ENCODE measurements at places on chromosomes 4 and X.

DNA sequence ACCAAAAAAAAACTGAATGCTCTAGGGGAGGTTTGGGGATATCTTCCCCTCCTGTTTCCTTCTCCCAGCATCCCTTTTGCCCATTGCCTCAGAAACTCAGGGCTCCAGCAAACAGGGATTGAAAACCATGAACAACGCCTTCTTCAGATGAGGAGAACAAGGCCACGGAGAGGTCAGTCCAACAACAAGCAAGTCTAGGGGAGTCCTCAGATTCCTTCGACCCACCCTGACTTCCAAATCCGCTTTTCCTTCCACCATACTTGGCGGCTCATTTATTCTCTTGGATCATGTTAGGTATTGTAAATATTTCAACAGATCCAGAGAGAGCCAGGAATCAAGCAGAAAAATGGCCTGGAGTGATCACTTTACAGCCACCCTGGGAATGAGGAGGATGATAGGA, 21.9 kb downstream of the REELD1 start:
- no peak for DNase-seq

GRCh38 chr4:83489711-83490326, 4.9 kb upstream of the ABRAXAS1 start:
- DNase-seq = no peak

DNA sequence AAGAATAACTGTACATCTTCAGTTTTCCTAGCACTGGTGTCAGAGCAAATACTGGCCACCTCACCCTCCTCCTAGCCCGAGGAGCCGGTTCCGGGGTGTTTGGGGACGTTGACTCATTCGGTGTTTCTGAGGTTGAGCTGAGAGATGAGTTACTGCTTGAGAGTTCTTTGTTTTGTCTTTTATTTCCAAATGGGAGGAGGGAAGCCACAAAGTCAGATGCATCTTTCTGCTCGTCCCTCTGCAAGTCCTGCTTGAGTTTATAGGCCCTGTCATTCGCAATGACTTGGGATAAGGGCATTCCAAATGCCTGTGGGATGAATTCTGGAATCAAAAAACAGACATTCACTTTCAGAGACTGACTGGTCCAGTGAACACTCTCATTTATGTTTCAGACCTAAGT, 77.5 kb downstream of the HCCS start:
- peak; percentile 3 for DNase-seq

DNA sequence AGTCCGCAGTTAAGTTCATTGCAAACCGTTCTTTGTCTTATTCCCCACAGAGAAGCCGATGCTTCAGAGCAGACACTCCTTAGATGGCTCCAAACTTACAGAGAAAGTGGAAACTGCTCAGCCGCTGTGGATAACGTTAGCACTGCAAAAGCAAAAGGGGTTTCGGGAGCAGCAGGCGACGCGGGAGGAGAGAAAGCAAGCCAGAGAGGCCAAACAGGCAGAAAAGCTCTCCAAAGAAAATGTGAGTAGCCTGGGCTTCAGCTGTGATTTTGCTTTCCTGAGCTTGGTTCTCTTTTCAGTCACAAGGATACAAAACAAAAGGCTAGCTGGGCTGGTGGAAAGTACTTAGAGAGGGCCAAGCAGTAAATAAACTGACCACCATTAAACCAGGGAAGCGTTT, 64.0 kb downstream of the AASDH start:
- DNase-seq = no peak

DNA sequence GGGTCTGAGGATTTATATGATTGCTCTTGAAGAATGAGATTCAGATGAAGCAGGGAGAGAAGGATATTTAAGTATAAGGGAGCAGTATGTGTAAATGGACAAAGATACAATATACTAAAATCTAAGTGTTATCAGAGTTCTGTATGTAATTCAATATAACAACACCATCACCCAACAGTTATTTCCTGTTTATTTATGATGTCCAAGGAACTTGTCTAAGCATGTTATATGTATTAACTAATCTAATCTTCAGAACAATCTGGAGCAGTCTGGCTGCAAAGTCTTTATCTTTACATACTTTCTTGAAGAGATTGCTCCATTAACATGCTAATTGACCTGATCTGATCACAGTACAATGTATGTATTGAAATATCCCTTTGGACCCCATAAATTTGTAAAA, 203.8 kb upstream of the WDFY3 start:
- DNase-seq = no peak

DNA sequence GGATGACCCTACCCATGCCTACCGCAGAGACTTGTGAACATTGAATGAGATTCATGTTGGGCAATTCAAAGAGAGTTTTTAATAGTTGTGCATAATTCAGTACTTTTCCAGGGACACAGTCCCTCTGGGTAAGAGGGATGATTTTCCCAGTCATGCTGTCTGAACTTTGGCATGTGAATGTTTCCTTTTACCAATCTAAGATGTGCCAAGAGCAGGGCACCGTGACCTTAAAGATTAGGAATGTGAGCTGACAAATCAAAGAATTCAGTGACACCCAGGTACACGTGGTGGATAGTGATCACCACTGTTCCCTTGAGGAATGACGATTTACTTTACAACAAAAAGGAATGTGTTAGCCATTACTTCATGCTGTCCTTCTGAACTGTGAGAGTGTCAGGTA, 515.6 kb downstream of the PPARGC1A start:
- DNase-seq = no peak

DNA sequence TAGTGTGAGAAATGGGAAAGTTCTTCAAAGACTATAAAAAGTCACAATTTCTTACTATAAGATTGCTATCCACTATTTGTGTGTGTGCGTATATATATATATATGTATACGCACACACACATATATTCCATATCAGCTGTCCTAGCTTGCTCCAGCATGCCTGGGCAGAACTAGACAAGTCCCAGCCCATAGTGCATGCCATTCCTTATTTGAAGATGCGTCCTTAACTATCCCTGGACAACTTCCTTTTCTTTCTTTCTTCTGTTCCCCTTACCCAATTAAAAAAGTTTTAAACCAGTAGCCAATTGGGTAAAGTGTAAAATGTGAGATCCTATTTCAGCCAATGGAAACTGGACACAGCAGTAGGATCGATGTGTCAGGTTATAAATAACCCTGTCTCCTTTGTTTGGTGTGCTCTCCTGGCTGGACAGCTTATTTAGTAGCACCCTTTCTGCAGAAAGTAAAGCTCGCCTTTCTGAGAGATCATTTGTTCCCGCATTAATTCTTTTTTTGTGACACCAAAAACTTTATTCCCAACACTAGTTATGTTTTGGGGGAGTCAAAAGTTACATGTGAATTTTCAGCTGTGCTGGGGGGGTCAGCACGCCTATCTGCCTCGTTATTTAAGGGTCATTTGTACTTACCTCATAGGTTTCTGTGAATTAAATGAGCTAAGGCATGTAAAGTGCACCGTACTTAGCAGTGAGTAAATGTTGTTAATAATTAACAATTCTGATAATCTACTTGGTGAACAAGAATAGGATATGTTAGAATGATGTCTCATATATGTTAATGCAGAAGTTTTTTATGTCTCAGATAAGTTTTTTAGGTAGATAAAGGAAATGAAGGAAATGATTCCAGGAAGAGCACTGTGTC, 40.9 kb downstream of the KDM6A start:
- DNase-seq = no peak

DNA sequence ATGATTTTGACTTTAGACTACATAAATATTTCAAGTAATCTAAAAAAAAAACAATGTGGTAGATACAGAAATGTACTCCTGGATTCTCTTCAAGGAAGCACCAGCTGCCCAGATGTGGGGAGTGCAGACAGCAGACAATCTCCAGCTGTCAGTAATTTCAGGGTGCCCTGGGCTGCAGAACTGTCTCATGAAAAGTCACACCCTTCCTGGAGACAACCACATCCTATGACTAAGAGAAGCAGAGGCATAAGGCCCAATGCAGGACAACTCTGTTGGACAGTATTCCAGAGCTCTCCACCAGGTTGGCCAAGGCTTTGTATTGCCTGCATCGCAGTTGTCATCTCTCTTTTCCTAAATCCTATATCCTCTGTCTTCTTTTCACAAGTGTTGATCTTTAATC, 34.4 kb upstream of the BLTP1 start:
- DNase-seq = peak; percentile 2

- DNase-seq = no peak
These were observed 227.2 kb downstream of the USP46 start for GRCh38 chr4:52431869-52432268.

DNA sequence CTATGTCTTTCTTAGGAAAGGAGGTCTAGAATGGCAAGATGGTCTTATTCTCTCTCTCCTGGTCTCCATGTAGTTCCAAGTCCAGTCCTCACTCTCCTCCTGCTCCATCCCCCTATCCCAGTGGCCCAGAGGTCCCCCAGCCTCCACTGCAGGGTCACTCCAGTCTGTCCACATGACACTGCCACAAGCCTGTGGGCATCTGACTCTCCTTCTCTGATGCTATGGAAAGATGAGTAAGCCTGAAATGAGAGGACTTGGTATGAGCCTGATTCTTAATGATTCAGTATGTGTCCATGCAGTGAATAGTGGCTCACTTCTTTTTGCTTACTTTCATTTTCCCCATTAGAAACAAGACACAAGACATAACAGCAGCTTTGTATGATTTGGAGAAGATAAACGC, 516.8 kb upstream of the ADGRL3 start:
- no peak for DNase-seq

DNA sequence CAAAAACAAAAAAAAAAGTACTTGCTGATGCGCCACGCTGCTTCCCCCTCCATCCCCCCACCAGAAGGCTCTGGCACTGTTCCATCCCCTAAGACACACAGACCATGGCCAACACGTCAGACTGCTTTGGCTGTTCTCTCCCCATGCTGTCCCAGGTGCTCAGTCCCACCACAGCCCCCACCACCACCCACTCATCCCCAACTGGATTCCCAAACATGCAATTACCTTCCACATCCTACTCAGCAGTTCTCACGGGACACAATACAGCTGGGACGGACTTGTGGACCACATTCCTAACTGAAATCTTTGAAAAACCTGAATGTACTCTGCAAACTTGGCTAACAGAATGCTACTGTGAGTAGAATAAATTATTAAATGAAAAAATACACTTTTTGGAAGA, 8.6 kb downstream of the FAT1 start:
- no peak for DNase-seq

- no peak for DNase-seq
These were observed 38.6 kb downstream of the TRIM2 start for GRCh38 chr4:153242839-153243324.

GRCh38 chrX:14039344-14039743, 9.7 kb upstream of the GEMIN8 start:
- DNase-seq = peak; percentile 78

DNA sequence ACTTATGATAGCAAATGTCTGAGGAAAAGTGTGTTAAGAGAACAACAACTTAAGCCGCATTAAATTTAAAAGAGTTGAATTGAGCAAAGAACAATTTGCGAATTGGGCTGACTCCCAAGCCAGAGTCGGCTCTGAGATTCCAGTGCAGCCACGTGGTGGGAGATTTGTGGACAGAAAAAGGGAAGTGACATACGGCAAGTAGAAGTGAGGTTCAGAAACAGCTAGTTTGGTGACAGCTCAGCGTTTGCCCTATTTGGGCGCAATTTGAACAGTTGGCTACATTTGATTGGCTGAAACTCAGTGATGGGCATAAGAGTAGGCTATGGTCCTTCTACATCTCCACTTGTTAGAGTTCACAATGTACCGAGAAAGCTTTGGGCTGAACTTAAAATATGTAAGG, 124.0 kb downstream of the PRKX start:
- DNase-seq = no peak

- no peak for DNase-seq
These were observed 12.2 kb downstream of the EPHA5 start for GRCh38 chr4:65658117-65658516.

- no peak for DNase-seq
These were observed 855 bp downstream of the GPRASP2 start for GRCh38 chrX:102712981-102713625.

DNA sequence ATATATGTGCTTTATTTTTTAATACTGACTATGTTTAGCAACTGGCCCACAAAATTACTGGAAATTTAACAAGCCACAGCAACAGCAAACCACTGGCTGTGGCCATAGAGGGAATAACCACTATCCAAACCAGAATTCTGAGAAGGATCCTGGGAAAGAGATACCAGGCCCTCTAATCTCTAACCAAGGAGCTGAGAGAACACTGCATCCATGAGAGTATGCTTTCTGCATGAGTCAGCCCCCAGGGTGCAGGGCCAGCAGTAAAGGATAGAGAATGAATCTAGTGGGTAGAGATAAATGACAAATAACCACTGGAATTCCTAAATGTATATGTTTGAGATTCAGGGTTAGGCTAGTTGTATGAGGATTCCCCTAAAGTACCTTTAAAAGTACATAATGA, 221.8 kb downstream of the KIT start:
- no peak for DNase-seq

- DNase-seq = no peak
These were observed 133.0 kb upstream of the TMLHE start for GRCh38 chrX:155745792-155746191.

GRCh38 chr4:121784975-121785374, 16.1 kb upstream of the EXOSC9 start:
- DNase-seq = no peak

GRCh38 chrX:19775830-19776485, 111.4 kb downstream of the SH3KBP1 start:
- no peak for DNase-seq

- DNase-seq = peak; percentile 3
These were observed 179.6 kb upstream of the NOCT start for GRCh38 chr4:138835832-138836533.

DNA sequence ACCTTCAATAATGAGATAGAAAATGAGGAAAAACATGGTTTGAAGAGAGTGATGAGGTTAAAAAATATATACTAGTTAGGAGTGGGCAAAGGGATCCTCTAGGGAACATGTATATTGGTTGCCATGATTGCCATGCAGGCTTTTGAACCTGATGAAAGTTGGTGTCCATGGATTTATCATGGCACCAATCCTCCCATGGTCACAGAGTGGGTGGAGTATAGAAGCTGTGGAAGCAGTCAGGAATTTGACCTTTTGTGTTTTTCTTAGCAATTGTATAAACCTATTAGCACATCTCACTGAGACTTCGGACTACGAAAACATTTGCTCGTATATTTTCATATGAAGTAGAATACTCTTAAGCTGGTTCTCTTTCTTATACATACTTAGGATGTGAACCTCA, 30.9 kb upstream of the SYTL5 start:
- no peak for DNase-seq

- no peak for DNase-seq
These were observed 314.9 kb downstream of the ADGRL3 start for GRCh38 chr4:61514991-61515390.

DNA sequence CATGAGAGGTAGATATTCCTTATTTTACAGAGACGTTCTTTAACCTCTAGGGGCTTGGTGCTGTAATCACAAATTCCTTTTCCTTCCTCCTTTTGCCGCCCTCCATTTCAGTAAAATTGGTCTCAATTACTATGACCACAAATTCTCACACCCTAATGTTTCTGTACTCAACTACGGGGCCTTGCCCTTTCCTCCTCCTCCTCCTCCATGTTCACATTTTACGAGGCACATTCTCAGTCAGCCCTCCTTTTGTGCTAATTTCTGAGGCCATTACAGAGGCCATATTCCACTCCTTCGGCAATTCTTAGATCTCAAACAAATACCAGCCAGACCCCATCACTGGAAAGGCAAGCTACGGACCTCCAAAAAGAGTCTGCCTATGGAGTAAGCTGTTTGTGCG, 92.1 kb downstream of the SH3KBP1 start:
- DNase-seq = no peak

- no peak for DNase-seq
These were observed 76.8 kb upstream of the PRPS1 start for GRCh38 chrX:107551546-107551945.
